ENCODE measurements at places on chromosomes 6 and 20. TPM values are rescaled to one million over a fixed set of nuclear protein-coding genes. Genes with fewer than 3 reads are reported as not detected.

PAK5 gene
- not detected for total RNA-seq

SMLR1 gene
- total RNA-seq, result not detected

CEBPB gene
- 103 TPM for total RNA-seq

BLTP3A gene
- total RNA-seq, result 11.1 TPM

ROMO1 gene
- total RNA-seq, result 530 TPM

DNA sequence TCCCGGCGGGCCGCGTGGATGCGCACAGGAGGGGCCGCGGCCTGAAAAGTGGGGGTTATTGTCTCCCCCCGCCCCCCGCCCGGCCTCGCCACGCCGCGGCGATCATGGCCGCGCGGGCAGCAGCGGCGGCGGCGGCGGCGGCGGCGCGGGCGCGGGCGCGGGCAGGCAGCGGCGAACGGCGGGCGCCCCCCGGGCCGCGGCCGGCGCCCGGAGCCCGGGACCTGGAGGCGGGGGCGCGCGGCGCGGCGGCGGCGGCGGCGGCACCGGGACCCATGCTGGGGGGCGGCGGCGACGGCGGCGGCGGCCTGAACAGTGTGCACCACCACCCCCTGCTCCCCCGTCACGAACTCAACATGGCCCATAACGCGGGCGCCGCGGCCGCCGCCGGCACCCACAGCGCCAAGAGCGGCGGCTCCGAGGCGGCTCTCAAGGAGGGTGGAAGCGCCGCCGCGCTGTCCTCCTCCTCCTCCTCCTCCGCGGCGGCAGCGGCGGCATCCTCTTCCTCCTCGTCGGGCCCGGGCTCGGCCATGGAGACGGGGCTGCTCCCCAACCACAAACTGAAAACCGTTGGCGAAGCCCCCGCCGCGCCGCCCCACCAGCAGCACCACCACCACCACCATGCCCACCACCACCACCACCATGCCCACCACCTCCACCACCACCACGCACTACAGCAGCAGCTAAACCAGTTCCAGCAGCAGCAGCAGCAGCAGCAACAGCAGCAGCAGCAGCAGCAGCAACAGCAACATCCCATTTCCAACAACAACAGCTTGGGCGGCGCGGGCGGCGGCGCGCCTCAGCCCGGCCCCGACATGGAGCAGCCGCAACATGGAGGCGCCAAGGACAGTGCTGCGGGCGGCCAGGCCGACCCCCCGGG is 637 bp downstream of the ARID1B start:
- peak overlapping the region; percentile 91 for H3K27ac ChIP-seq
- H3K36me3 ChIP-seq, result no peaks in the 10 kb centered on the region
- DNase-seq, result peak; percentile 35
- H3K4me3 ChIP-seq, result peak overlapping the region; percentile 93
- no peaks in the 10 kb centered on the region for H3K27me3 ChIP-seq
- H3K4me1 ChIP-seq, result peaks cover 27% of the 10 kb centered on the region

GRCh38 chr6:90406957-90407356 is 110.3 kb upstream of the BACH2 start:
- H3K4me3 ChIP-seq, result no peak overlapping the region
- H3K27me3 ChIP-seq, result no peaks in the 10 kb centered on the region
- H3K27ac ChIP-seq, result peak overlapping the region; percentile 82
- H3K4me1 ChIP-seq, result peaks cover 51% of the 10 kb centered on the region
- DNase-seq, result peak; percentile 16
- no peaks in the 10 kb centered on the region for H3K36me3 ChIP-seq

DNA sequence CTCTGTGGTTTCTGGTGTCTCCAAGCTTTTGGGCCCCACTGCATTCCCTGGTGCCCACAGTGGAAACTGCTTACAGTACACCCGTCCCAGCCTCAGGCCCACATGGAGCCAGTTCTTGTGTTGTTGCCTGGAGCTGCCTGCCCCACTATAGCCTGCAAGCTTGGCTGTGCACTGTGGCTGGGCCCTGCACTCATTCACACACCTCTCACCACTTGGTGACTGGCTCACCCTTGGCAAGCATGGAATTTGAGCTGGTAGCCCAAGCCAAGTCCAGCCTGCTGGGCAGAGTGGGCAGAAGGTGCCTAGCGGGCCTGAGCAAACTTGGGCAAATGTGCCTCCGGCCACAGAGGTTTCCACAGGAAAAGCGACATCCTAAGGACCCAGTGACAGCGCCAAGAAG is 472.3 kb downstream of the MMUT start:
- no peaks in the 10 kb centered on the region for H3K27me3 ChIP-seq
- H3K36me3 ChIP-seq, result no peaks in the 10 kb centered on the region
- H3K4me1 ChIP-seq, result no peaks in the 10 kb centered on the region
- H3K27ac ChIP-seq, result no peak overlapping the region
- H3K4me3 ChIP-seq, result no peak overlapping the region
- DNase-seq, result no peak

GRCh38 chr20:47346172-47346571 is 10.3 kb downstream of the ZMYND8 start:
- H3K36me3 ChIP-seq, result no peaks in the 10 kb centered on the region
- H3K4me3 ChIP-seq, result no peak overlapping the region
- H3K27me3 ChIP-seq, result no peaks in the 10 kb centered on the region
- no peak overlapping the region for H3K27ac ChIP-seq
- no peak for DNase-seq

GRCh38 chr6:169289619-169290339 is 36.1 kb upstream of the THBS2 start:
- H3K4me1 ChIP-seq, result peaks cover 14% of the 10 kb centered on the region
- H3K4me3 ChIP-seq, result no peak overlapping the region
- no peaks in the 10 kb centered on the region for H3K27me3 ChIP-seq
- DNase-seq, result peak; percentile 5

DNA sequence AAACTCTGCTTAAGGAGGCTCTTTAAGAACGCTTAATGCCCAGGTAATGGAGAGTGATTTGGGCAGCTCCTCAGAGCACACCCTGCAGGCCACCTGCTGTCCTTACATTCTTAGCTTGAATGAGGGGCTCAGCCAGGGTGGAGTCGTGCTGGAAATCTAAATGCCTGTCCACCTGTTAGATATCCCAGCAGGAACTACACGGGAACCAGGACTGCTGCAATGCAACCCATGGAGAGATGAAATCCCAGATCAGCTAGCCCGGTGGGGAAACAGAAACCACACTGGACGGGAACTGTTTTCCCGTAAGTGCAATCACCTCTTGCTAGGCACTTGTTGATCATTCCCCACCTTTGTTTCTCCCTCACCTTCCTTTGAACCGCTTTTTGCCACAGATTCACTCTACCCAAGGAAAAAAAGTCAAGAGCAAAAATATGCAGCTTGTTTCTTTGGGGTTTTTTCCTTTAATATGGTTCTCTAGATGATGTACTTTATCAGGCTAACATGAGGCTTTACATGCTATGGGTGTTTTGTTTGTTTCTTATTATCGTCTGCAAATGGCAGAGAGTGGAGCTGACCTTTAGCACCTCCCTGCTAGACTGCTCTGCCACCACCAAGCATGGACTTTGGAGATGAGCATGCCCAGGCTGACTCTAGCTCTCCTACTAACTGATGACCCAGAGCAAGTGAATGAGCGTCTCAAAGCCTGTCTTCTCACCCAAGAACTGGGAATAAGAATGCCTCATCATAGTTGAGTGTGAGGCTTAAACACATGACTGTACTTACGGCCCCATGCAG is 125.9 kb upstream of the TNFAIP3 start:
- H3K4me3 ChIP-seq, result no peak overlapping the region
- no peak for DNase-seq
- H3K27ac ChIP-seq, result no peak overlapping the region
- H3K4me1 ChIP-seq, result peaks cover 24% of the 10 kb centered on the region
- H3K27me3 ChIP-seq, result no peaks in the 10 kb centered on the region

DNA sequence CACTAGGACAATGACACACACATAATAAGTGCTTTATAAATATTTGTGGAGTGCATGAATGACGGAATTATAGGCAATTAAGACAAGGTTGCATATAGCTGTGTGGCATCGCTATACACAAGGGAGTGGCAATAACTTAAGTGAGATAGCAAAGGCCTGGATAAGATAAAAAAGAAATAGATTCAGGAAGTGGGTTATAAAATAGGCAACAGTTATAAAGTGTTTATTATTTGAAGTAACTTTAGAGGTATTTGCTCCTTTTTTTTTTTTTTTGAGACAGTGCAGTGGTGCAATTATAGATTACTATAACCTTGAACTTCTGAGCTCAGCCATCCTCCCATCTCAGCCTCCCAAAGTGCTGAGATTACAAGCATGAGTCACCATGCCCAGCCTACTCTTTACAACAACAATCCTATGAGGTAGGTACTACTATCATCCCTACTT is 75.9 kb upstream of the LOC128125822 start:
- DNase-seq, result peak; percentile 23
- H3K4me1 ChIP-seq, result no peaks in the 10 kb centered on the region
- H3K36me3 ChIP-seq, result no peaks in the 10 kb centered on the region
- H3K27ac ChIP-seq, result no peak overlapping the region
- H3K4me3 ChIP-seq, result no peak overlapping the region

DNA sequence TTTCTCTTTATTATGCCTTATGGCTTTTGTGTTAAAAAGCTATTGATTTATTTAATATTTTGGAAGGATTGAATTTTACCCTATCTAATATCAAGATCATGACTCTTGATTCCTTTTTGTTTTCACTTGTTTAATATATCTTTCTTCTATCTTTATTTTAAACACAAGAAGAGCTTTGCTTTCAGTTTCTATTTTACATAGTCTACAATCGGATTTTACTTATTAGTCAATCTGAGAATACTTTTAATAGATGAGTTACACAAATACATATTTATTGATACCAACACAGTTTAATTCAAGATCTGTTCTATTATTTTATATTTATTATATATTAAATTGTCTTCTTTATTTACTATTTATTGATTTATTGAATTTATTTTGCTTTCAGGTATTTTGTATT is 218.8 kb downstream of the ESR1 start:
- H3K27ac ChIP-seq, result no peak overlapping the region
- H3K36me3 ChIP-seq, result no peaks in the 10 kb centered on the region
- H3K27me3 ChIP-seq, result no peaks in the 10 kb centered on the region

DNA sequence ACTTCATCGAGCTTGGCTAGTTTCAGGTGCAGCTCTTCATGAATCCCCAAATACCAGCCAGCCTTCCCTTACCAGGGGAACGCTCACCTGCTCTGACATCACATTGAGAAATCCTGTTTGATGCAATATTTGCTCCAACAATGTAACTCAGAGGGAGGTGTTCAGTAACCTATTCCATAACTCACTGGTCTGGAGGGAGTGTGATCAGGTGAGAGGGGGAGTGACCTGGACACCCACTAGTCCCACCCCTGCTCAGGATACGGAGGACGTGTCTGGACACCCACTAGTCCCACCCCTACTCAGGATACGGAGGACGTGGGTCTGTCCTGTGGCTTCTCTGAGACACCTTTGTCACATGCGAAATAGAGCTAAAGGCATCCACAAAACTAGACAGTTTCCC is 70.3 kb downstream of the HUS1B start:
- H3K27ac ChIP-seq, result no peak overlapping the region
- DNase-seq, result no peak
- H3K27me3 ChIP-seq, result no peaks in the 10 kb centered on the region

- no peak for DNase-seq
- H3K4me3 ChIP-seq, result no peak overlapping the region
- H3K27me3 ChIP-seq, result peaks cover 91% of the 10 kb centered on the region
- no peaks in the 10 kb centered on the region for H3K36me3 ChIP-seq
- no peak overlapping the region for H3K27ac ChIP-seq
- no peaks in the 10 kb centered on the region for H3K4me1 ChIP-seq
Measured at GRCh38 chr20:61800359-61801064, 265.2 kb downstream of the TAF4 start.

DNA sequence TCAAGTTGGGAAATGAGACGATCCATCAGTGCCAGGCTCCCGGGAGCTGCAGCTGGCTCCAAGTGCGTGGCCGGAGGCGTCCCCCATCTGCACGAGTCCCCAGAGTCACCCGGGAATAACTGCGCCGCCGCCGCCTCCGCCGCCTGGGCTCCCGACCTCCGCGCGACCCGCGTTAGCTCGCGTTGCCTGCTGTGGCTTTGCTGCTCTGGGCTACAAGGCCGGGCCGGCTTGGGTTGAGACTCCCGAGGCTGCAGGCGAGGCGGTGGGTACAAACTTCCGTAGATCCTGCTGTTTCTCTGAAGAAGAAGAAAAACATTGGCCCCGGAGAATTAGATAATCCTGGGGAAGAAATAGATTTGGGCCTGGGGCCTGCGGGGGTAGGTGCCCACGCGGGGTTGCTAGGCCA is 7.4 kb upstream of the LAMP5 start:
- no peaks in the 10 kb centered on the region for H3K36me3 ChIP-seq
- DNase-seq, result no peak
- H3K4me1 ChIP-seq, result no peaks in the 10 kb centered on the region
- H3K4me3 ChIP-seq, result no peak overlapping the region

GRCh38 chr6:133918208-133918930 is 29.5 kb downstream of the TCF21 start:
- no peaks in the 10 kb centered on the region for H3K27me3 ChIP-seq
- no peaks in the 10 kb centered on the region for H3K4me1 ChIP-seq
- H3K4me3 ChIP-seq, result no peak overlapping the region
- no peak overlapping the region for H3K27ac ChIP-seq
- no peak for DNase-seq

DNA sequence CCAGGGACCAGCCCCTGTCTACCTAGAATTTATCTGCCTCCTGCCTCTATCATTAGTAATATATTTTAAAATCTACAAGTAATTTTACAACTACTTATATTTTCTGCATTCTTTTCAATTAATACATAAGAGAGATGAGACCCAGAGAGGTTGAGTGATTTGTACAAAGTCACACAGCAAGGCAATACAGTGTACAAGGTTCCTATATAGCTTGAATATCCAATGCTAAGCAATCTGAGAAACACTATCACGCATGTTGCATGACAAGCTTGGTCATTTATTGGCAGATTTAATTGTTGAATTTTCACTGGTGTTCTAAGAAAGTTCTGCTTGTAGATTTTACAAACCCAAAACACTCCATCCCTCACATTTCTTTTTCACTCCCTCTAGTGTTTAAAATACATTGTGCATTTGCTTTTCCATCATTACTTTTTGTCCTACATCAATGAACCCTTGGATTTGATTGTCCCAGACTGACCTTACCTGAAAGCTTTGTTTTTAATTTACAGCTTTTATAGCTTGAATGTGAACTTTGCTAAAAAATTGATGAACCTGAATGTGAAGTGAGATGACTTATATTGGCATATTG is 520.9 kb upstream of the CITED2 start:
- no peak overlapping the region for H3K4me3 ChIP-seq
- H3K27ac ChIP-seq, result no peak overlapping the region
- no peaks in the 10 kb centered on the region for H3K36me3 ChIP-seq
- no peaks in the 10 kb centered on the region for H3K27me3 ChIP-seq

DNA sequence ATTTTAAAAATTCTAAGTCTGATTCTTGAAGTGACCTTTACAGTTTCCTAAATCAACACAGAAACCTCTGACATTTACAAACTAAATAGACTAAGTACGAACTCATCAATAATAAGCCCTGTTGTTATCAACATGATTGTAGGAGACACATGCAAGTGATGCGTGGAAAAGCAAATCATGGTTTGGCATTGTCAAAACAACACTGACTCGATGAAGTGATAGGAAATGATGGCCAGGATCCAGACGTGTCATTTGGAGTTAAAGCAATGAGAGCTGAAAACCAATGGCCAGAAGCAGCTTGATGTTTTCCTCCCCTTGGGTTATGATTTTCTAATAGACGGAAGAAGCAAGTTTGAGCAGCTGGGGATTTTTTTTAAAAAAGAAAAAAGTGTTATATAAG is 117.4 kb upstream of the FAM184A start:
- H3K27me3 ChIP-seq, result no peaks in the 10 kb centered on the region
- no peaks in the 10 kb centered on the region for H3K4me1 ChIP-seq
- no peaks in the 10 kb centered on the region for H3K36me3 ChIP-seq
- no peak for DNase-seq
- H3K4me3 ChIP-seq, result no peak overlapping the region

All from PC-3 (cell line).